ENCODE measurements at places on chromosomes 6 and 20.

- no peak for DNase-seq
These were observed 3.9 kb upstream of the ECI2 start for GRCh38 chr6:4139272-4139671.

- DNase-seq = no peak
These were observed 984 bp downstream of the VARS2 start for GRCh38 chr6:30914854-30915590.

GRCh38 chr6:33616913-33617312 lies 4.2 kb upstream of the ITPR3 start:
- no peak for DNase-seq

DNA sequence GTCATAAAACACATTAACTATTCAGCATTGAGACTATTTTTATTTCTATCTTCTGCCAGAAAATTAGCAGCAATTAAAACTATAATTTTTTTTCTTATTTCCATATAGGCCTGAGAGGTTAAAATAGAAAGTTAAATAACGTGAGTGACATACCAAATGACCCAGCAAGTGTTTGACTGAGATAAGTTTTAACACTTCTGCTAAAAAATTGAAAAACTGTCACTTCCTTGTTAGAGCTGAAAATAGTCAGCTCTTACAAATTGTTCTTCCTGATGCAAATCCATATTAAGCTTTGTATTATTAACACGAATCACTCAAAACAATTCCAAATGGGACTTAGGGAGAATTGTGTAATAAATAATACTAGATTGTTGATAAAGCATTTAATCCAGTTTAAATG lies 26.5 kb upstream of the STX11 start:
- no peak for DNase-seq

DNA sequence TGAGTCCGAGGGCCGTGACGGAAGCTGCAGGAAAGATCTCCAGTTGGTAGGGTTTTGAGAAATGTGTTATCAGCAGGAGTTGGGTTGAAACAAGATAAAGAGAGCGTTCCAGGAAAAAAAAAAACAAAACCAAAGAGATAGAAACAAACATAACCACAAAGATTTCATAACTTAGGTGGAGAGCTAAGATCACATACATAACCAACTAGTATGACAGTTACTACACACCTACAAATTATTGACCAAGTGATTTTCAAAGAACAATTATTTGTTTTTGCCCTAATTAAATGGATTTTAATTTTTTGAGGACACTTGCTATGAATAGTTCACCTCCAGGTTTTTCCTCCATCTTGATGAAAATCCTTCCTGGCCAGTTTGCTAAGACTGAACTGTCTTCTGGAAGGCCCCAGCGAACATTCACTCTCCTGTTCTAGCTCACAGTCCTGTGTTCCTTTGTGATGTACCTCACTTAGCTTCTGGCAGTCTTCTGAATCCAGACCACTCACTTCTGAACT lies 69.4 kb downstream of the SNX9 start:
- DNase-seq = no peak

- DNase-seq = no peak
These were observed 9.8 kb downstream of the PRRC2A start for GRCh38 chr6:31630177-31630934.

GRCh38 chr20:13212750-13213149 lies 8.3 kb upstream of the ISM1 start:
- DNase-seq = no peak

DNA sequence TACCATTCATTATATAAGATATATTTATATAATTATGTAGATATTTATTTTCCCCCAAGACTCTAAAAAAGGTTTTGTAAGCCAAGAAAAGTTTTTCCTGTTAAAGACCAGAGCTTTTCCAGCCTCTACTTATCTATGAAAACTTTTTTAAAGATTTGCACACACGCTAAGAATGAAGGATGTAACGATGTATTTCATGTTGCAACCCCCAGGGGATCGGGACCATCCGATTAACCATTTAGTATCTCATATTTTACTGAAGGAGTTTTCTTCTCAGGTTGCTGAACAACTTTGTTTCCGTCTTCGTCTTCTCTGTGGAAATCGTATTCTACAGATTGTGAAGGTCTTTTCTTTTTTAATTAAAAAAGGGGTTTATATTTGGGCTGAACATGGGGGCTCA lies 70.0 kb upstream of the SASH1 start:
- no peak for DNase-seq

- DNase-seq = no peak
These were observed 26.8 kb downstream of the C6orf89 start for GRCh38 chr6:36912586-36912985.

GRCh38 chr6:111553580-111553979 lies 52.1 kb downstream of the TRAF3IP2 start:
- no peak for DNase-seq

DNA sequence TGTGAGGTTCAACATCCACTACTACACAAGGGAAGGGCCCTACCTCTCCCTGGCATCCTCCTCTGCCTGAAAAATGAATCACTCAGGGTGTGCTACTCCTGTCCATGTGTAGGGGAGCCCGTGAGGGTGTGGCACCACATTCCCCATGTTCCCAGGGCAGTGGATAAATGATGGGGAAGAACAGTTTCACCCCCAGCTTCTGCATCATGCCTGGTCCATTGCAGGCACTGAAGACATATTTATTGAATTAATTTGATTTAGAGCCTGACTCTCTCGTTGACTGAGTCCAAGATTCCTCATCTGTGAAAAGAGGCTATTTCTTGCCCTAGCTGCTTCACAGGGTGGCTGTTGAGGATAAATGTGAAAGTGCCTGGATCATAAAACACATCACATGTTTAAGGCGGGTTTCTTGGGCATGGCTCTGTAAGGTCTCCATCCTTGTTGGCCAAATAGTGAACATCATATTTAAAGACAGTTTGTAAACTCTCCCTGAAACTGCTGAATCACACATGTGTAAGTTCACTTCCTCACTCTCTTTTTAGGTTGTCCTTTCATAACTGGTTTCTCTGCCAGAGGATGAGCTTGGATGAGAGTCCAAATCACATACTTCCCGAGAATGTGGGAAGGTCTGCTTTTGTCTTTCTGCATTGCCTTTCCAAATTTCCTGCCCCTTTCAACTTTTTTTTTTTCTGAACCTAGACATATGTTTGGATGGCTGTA lies 79.7 kb upstream of the FYN start:
- no peak for DNase-seq

GRCh38 chr6:163944897-163945296 lies 530.4 kb downstream of the QKI start:
- DNase-seq = no peak

- DNase-seq = no peak
These were observed 55.8 kb downstream of the UBE2V1 start for GRCh38 chr20:50056951-50057713.

- DNase-seq = no peak
These were observed 27.1 kb downstream of the TBPL1 start for GRCh38 chr6:133980168-133980567.

DNA sequence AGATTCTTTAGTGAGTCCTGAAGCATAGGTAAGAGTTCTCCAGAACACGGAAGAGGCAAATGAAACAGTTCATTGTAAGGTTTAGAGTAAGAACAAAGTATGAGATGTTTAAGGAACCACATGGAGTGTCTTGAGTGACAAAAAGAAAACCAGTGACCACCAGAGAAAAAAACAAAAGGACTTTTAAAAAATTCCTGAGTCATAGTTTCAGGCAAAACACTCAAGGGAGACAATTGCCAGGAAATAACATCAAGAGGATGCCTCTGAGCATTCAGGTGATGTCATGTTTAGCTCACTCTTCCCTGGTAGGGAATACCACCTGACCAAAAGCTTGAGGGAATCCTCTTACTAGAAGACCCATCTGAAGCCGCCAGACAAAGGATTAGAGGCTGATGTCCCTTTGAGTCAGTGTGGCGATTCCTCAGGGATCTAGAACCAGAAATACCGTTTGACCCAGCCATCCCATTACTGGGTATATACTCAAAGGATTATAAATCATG lies 110.3 kb downstream of the COL19A1 start:
- no peak for DNase-seq

DNA sequence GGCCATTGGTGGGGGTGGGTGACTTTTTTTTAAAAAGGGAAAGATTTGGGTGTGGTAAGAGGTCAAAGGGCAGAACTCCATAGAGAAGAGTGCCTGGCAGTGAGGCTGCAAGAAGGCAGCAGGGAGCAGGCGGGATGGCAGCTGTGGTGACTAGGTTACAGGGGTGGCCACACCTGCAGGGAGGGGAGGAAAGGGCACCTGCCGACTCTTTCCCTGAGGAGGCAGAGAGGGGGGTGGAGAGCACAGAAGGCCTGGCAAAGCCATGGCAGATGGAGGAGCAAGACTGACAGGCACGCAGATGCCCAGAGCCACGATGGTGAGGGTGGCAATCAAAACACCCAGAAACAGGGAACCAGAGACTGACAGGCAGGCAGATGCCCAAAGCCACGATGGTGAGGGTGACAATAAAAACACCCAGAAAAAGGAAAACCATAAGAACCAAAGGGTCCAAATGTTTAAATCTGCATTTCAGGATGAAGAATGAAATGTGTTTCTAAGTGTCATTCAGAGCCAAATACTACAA lies 19.3 kb downstream of the CST7 start:
- no peak for DNase-seq

DNA sequence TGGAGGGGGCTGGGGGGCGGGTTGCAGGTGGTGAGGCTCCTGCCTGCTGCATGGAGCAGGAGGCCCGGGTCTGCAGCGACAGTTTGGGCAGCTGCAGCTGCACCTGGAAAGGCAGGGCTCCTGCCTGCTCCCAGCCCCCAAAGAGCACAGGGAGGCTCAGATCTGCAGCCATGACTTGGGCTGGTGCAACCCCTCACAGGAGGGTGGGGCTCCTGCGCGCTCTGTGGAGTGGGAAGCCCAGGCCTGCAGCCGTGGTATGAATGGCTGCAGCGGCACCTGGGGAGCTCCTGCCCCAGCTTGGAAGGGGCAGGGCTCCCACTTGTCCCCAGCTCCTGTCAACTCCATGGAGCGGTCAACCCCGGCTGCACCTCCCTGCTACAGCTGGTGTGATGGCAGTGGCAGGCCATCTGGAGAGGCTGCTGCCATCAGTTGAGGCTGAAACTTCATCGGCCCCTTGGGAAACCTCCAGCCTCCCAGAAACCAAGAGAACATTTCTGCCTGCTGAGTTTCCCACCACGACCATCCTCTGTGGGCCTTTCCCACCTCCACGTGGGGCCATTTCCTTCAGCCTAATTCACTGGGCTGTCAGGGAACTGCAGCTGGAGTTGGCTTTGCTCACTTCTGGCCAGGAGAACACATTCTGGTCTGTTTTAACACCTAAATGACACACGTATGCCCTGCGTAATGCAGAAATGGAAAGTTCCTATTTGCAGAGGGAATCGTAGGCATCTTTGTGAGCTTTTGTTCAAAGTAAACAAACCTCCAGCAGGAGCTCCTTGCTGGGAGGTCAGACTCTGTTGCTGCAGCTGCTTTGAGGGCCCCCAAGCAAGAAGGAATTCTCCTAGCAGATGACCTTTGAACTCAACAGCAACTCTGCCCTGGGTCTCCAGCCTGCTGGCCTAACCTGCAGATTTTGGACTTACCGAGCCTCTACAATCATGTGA lies 429.0 kb downstream of the PREX1 start:
- no peak for DNase-seq

GRCh38 chr6:168388641-168389633 lies 52.0 kb upstream of the SMOC2 start:
- DNase-seq = no peak

DNA sequence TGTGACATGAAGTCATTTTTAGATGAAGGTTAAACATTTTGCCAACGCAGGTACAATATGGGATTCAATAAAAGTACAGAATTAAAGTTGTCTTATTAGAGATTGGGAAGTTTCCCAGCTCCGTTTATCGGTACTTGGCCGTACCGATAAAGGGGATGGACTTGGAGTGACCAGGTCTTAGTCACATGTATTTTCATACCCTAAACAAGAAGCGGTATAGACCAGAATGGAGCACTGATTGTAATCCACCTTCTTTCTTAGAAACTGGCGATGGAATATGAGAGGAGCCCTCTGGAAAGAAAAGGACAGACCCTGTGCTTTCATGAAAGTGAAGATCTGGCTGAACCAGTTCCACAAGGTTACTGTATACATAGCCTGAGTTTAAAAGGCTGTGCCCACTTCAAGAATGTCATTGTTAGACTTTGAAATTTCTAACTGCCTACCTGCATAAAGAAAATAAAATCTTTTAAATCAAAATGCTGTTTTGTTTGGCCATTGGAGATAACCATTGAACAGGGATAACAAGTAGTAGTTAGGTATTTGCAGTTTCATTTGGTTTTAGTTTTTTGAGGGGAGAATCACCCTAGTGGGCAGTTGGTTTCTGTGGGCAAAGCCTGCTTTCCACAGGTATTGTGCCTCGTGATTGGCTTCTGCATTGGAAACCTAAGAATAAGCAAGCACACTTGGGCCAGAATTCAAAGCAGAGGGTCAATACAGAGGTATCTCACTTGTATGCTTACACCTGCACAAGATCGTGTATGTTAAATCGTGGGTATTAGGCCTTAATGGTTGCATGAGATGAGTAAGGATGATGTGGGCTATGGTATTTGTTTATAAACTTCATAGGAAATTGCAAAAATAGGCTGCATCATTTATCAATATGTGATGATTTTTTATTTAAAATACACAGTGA lies 11.2 kb upstream of the ZNFX1 start:
- DNase-seq = no peak

GRCh38 chr6:17423026-17423425 lies 29.6 kb downstream of the CAP2 start:
- DNase-seq = no peak

- no peak for DNase-seq
These were observed 24.1 kb downstream of the BFSP1 start for GRCh38 chr20:17507032-17507431.

DNA sequence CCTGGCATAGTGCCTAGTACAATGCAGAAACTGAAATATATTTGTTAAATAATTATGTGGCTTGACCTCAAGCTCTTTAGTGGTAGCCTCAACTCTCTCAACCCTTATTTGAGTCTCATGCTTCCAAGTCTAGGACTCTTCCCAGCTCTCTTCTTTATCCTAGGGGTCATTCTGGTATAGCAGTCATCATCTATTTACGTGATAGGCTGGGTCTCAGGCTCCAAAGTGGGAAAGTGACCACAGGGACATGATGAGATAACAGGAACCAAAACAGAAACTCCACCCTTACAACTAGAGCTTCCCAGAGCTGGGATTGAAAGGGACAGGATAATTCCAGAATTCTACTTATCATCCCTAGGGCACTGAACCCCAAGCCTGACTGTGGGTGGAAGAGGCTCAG lies 17.7 kb upstream of the MAP3K7 start:
- DNase-seq = no peak

DNA sequence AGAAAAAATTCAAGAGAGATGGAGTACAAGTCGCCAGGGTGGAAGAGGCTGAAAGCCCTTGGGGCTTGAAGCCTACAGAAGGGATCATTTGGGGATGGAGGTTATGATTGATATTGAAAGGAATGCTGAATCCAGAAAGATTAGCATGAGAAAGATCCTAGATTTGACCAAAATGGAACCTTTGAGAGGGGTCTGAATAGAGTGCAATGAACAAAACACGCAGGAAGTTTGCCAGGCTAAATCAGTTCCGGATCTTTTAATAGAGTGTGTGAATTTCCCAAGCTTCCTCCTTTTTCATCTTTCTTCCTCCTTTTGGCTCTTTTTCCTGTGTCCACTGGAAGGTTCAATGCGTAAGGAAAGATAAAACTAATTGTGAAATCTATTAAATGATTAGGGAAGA lies 15.3 kb downstream of the IPCEF1 start:
- no peak for DNase-seq
